ENCODE measurements at places on chromosomes 3 and 15.

DNA sequence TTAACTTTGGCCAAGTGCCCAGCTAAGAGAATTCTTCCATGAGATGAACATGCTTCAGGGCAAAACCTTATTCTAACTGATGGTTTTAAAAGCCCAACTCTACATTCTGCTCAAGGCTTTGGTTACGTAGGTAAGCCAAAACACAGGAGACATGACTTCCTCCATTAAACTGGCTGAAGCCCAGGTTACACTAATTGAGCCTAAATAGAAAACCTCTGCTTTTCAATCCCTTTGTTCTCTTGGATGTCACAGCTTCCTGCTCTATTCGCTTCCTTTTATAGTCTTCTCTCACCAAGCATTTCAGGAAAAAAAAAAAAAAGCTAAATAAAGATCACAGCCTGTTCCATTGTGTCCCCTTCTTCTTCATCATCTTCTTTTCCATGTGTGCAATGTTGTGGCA lies 420.4 kb downstream of the TIGIT start:
- peak; percentile 7 for DNase-seq

- no peak for DNase-seq
Measured at GRCh38 chr3:195879416-195880036, 28.8 kb downstream of the TNK2 start.

DNA sequence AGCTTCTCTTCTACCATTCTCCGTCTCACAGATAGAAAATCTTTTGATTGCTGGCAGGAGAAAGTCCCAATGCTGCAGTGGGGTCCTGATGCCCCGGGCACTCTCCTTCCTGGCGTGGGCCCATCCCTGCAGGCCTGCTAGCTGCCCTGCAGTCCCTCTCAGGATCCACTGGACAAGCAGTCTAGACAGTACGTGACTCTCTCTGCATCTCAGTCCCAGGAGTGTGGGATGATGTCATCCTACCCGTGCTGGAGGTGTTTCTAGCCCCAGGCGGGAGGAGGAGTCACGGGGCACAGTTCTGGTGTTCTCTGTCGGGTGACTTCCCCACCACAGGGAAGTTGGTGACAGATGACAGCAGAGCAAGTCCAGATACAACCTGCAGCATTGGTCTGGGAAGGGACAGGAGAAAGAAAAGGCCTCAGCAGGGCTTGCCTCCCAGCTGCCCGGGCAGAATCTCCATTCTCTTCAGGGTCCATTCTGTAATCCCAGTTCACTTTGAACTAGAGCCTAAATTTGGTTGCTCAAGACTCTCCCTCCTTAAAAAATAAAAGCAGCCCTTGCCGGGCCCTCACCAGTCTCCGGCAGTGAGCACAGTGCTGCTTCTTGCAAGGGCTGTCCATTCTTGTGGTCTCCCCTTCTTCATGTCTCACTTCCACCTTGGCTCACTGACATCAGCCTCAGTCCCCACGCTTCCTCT lies 30.6 kb downstream of the SLC28A1 start:
- no peak for DNase-seq

DNA sequence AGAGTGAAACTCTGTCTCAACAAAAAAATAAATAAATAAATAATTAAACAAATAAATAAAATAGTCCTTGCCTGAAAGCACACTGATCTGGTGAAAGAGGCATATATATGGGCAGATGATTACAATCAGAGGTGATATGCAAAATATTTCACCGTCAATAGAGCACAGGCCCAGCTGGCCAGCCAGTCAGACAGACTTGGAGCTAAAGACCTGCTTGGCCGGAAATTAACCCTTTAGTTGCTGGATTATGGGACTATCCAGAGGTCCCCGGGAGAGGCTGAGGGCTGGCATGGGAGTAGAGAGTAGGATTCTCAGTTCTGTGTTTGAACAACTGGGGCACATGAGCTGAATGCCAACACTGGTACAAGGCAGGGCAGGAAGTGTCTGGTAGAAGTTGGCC lies 59.1 kb upstream of the CTNNB1 start:
- DNase-seq = no peak

- no peak for DNase-seq
Measured at GRCh38 chr3:143956838-143957237, 14.8 kb upstream of the DIPK2A start.

- no peak for DNase-seq
Measured at GRCh38 chr15:80878242-80878866, 99.2 kb downstream of the CEMIP start.

GRCh38 chr3:133838916-133839800 lies 33.5 kb downstream of the SRPRB start:
- no peak for DNase-seq

GRCh38 chr15:84816694-84817465 lies at the start of gene ALPK3:
Gene ALPK3, plus strand, starts transcription at chr15:84817356. Its CDS starts 97 bp downstream, at chr15:84817453.
- no peak for DNase-seq

- no peak for DNase-seq
Measured at GRCh38 chr3:106067711-106068110, 198.9 kb upstream of the CBLB start.

DNA sequence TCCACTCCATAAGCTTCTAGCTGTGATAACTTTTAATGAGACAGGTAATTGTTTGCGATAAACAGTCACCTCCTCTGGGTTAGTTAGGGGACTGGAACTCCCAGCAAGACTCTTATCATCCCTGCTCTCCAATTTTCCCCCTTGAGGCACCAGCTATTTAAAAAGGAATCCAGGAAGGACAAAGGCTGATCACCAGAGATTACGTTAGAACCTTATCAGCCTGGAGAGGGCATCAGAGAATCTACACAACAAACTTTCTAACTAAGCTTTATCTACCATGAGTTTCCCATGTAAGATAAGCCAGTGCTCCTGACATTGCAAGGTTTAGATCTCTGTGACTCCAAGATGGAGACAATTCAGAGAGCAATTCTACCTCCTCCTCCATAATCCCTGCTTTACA lies 31.3 kb downstream of the GPR176 start:
- no peak for DNase-seq

DNA sequence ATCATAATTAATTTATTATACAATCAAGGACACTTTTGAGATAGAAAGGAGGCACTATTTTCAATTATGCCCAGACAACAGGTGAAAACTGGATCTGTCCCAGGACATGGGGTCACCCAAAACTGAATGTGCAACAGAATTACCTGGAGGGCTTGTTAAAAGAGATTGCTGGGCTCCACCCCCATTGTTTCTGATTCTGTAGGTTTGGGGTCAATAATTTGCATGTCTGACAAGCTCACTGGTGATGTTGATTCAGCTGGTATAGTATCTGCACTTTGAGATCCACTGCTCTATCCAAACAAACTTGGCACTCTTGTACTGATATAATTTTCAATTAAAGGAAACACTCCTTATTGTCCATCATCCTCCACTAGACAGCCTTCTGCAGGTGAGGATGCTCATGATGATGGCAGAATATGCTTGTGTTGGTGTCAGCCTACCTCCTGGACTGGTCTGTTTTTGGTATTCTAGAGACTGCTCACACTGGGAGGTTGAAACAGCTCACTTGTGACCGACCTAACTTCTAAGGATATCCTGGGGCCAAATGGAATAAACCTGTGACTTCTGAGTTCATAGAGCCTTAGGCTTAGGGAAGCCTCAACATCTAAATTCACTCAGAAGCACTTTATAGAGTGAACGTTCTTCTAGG lies 2.2 kb downstream of the P2RY14 start:
- no peak for DNase-seq

- no peak for DNase-seq
Measured at GRCh38 chr3:78571486-78571885, 1196.3 kb downstream of the ROBO1 start.

DNA sequence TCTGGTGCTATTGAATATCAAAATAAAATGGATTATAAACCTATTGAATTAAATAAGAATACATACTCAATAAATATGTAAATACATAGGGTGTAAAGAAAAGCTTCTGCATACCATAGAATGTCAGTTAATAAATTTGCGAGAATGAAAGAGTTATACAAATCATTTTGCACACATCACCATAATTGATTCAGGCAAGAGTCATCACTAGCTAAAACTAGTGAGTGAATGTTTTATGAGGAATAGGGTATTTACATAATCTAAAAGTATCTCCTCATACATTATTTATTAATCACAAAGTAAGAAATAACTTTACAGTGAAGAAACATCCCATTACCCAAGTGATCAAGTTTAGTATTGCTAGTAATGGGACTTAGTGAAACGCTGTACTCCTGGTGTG lies 13.6 kb downstream of the EXOG start:
- DNase-seq = no peak

DNA sequence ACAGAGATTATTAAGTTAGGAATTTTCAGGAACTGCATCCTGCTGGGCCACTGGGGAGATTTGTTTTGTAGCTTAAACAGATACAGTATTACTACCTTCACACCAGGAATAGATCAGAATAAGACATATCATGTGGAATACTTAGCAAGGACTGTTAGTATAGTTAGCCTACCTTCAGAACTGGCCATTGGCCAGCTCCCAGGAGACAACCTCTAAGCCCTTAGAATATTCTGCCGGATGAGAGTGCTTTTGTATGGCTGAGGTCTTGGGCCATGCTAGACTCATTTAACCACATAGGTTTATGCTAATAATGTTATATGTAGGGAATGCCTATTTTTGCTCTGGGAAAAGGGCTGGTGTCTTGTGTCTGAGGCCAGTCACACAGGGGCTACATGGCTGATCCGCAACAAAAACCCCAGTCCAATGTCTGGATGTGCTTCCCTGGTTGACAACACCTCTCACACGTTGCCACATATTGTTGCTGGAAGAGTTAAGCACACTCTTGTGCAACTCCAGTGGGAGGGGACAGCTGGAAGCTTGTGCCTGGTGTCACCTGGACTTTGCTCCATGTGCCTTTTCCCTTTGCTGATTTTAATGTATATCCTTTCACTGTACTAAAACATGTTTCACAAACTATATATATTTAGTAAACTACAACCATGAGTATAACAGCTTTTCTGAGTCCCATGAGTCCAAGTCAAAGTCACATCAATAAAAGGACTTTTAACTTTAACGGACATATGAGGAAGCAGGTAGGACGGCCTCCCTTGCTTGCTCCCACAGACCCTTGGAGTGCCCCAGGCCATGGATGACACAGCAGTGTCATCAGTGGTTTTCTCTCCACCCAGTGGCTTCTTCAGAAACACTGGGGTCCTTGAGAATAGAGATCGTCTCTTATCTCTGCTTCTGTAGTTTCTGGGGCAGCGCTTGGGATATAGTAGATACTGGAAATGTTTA lies 118.0 kb upstream of the C3orf80 start:
- no peak for DNase-seq

- DNase-seq = no peak
Measured at GRCh38 chr15:31328428-31328968, 1.9 kb downstream of the KLF13 start.

DNA sequence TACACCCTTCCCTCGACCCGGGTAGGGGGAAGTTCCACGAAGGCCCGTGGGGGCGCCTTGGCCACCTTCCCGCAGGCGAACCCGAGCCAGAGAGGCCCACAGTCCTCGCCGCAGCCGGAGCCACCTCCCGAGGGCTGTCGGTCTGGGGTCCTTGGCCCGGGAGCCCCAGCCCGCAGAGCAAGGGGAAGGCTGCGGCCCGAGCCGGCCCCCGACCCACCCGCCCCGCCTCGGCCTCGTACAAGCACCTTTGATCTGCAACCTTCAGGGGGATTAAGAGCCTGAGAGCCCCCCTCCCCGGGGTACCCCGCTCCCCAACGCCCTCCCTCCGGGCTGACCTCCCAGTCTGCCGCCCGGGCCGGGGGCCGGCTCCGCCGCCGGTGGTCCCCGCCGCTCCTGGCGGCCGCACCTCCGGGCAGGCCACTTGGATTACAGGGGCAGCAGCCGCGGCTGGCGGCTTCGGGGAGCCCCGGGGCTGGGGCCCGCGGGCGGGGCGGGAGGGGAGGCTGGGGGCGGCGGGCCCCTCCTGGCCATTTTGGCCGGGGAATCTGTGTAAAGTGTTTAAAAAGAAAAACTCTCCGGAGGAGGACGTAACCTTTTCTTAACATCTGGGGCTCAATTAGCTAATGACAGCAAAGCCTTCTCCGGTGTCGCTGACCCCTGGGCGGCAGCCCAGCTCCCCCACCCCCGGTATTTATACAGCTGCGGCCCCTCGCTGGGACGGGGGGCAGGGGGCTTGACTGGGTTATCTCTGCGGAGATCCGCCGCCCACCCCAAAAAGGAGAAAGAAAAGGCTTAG lies 40.2 kb downstream of the EPHB3 start:
- DNase-seq = no peak

GRCh38 chr3:20637729-20638128 lies 451.7 kb upstream of the SGO1 start:
- no peak for DNase-seq

DNA sequence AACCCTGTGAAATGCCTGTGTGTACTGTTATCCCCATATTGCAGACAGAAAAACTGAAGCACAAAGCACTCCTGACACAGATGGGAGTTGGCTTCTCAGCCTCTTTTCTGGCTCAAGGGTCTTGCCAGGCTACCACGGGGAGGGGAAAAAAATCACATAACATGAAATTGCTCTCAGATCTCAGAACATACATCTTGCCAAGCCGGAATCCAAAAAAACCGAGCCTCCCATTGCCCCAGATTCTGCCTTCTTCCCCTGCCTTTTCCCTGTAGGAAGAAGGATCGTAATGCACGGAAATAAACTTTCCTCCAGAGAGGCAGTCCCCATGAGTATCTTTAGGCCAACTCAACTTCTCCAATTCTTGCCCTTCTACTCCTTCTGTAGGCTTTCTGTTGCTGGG lies 16.6 kb upstream of the MRPS22 start:
- DNase-seq = no peak

All from NCI-H748 treated with DMSO at 0.1 percent for 48 hours (cell line).